ENCODE measurements at places on chromosomes 16 and 17.
A peak's percentile ranks its signal among the peaks of the same experiment; 100 is the strongest.

DNA sequence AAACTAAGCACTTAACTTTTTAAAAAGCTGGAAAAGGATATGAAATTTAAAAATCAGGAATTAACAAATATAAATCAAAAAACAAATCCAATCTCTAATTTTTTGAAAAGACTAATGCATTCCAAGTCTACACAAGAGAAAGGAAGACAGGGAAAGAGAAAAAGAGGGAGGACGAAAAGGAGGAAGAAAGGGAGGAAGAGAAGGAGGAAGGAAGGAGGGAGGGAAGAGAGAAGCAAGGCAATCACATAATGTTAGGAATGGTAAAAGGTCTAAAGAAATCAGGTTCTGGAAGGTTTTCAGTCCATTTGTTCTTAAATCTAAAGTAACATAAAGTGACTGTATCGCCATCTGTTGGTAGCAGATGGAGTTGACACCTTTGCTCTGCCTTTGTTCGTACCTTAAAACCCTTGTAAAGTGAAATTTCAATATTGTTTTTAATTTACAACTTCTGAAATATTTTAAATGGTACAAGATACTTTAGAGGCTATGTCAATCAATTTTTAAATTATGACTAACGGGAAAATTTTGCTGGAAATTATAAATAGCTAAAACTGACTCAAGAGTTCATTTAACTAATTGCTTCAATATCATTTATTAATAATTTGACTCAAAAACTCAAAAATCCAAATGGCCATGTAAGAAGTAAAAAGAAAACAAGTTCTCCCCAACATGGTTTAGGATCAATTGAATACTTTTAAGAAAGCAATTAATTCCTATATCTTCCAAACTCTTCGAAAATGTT lies 20.4 kb upstream of the CDYL2 start:
- DNase-seq: no peak

DNA sequence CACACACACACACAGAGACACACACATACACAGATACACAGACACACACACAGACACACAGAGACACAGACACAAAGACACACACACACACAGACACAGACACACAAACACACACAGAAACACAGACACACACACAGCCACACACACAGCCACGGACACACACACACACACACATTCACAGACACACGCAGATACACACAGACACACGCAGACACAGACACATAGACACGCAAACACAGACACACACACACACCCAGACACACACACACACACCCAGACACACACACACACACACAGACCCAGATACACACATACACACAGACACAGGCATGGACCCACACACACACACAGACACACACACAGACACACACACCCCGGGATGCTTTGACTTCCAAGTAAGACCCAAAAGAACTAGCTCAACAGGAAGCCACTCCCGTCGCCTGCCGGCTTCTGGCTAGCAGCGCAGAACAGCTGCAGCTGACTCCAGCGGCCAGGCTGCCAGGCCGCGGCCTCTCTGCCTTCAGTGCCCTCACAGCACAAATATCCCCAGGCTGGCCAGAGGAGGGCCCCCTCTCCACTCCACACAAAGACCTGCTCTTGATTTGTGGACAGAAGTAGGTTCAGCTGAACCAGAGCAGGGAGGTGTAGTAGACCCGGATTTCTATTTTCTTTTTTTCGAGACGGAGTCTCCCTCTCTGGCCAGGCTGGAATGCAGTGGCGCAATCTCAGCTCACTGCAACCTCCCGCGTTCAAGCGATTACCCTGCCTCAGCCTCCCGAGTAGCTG lies 6.0 kb upstream of the CHRNE start:
- DNase-seq: peak; percentile 85

- DNase-seq: no peak
Measured at GRCh38 chr16:74451951-74452758, 30.9 kb upstream of the CLEC18B start.

GRCh38 chr17:63075969-63076368 lies 109.9 kb downstream of the TANC2 start:
- DNase-seq: no peak

GRCh38 chr17:13004336-13004735 lies 13.5 kb downstream of the ELAC2 start:
- no peak for DNase-seq

DNA sequence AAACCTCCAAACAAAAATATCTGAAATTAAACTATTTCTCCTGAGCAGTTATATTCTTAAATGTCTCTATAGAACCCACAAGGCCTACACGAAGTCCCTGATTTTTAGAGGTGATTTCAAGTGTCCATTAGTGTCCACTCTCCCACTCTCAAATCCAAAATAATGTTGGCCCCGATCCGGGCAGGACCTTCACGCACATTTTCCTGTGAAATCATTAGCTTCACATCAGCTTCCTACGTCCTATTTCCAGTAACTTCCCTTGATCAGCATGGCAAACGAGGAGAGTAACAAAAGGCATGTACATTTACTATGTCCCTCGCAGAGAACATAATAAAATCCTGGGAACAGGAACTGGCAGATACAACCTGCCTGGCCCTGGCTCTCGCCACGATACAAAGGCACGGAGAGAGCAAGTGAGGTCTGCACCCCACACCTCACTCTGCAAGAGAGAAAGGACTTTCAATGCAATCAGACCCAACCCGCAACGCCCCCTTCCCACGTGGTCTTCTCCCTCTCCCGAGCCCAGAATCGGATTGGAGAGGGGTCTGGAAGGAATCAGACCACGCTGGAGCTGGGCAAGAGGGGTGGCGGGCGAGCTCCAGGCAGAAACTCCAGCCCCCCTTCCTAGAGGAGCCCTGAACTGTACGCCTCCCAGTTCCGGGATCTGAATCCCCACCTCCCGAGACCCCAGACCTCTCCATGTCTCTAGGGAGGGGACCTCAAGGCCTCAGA lies 17.5 kb upstream of the C17orf78 start:
- DNase-seq: no peak

DNA sequence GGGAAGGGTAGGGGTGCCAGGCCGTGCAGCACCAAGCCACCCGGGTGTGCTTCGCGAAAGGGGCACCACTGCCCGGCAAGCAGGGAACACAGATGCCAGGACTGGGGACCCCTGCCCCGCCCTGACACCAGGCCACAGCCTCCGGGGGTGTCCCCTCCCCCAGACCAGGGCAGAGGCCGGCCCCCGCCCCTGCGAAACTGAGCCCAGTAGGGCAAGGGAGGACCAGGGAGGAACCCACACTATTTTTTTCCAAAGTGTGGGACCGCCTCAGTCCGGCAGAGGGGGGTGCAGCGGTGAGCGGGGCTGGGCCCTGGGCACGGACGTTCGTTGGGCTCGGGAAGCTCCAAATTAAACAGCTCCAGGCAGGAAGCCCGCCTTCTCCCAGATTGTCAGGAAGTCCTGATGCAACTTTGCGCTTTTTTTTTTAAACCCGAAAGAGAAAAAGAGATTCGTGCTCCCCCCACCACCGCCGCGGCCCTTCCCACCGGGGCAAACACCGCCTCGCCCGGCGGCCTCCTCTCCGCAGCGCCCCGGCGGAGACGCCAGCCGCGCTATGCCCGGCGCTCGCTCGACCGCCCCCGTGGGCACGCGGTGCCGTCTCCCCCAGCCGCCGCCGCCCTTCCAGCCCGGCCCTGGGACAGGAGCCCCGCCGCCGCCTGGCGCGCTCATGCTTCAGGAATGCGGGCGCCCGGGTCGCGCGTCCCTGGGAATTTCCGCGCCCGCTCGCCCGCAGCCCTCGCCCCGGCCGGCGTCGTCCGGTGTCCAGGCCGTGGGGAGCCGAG lies 755 bp downstream of the PIEZO1 start:
- no peak for DNase-seq

DNA sequence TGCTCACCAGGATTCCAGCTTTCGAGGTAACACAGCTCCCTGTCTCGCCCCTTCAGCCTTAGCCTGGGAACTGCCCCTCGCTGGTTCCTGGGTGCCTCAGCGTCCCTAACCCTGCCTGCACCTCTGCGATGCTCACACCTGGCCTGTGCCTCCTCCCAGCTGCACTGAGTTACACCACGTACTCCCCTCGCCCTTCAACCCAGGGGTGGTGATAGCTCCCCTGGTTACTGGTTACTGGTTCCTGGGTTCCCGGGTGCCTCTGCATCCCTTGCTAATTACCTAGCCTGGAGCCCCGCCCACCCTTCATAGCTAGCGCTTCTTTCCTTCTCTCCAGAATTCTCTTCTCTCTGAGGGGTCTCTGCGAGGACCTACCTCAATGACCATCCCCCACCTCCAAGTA lies 65.3 kb upstream of the PLCG2 start:
- no peak for DNase-seq

GRCh38 chr16:61382435-61382834 lies 653.8 kb downstream of the CDH8 start:
- DNase-seq: no peak

Data from T-helper 1 cell (primary cell).